ENCODE measurements at places on chromosomes 11 and 22.
A peak's percentile ranks its signal among the peaks of the same experiment; 100 is the strongest.

GRCh38 chr22:24271386-24271854, 789 bp downstream of the SPECC1L start:
- DNase-seq = no peak

- DNase-seq = no peak
These were observed 65.8 kb downstream of the PACSIN2 start for GRCh38 chr22:42949159-42949558.

DNA sequence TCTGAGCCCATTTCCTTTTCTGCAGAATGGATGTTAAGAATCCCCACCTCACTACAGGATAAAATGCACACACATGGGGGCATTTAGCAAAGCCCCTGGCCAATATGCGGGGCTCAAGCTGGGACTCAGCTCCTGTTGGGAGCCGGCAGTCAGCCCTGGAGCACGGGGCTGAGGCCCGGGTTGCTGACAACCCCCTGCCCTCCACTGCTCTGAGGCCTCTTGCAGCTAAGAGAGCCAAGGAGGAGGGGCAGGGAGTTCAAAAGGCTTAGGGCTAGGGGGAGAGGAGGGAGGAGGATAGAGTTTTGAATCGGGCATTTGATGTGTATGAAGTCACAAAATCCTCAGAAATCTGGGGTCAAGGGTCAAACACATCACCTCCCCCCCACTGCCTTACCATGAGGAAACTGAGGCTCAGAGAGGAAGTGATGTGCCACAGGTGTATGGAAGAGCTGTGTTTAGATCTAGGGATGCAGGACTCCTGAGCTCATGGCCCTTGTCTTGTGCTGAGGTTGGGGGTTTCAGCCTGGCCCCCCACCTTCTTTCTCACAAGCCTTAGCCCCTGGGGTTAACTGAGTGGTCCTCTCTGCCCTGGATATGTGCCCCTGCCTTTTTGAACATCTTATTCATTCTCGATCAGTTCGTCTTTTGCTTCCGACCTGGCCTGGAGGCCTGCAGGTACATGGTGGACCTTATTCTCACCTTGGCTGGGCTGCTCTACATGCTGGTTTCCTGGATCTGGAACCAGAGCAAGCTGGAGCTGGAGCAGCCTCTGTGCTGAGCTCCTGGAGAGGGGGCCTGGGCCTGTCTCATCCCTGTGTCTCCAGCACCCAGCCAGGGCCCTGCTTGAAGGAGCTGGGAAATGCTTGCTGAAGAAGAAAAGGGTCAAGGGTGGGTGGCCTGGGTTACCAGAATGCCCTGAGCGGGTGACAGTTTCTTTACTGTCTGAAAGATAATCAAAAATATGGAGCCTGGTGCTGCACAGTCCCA, 80.3 kb downstream of the LRRC32 start:
- DNase-seq = no peak

- DNase-seq = no peak
These were observed 176.0 kb downstream of the CHST1 start for GRCh38 chr11:45489281-45489905.

- no peak for DNase-seq
These were observed 1.7 kb upstream of the TUT1 start for GRCh38 chr11:62592989-62593421.

GRCh38 chr11:82776377-82776776, 42.7 kb upstream of the FAM181B start:
- DNase-seq = no peak

GRCh38 chr11:112412383-112412782, 151.7 kb upstream of the PLET1 start:
- no peak for DNase-seq

GRCh38 chr11:61138935-61139334, 22.3 kb downstream of the VPS37C start:
- no peak for DNase-seq

GRCh38 chr11:82034527-82034926, 699.1 kb downstream of the FAM181B start:
- no peak for DNase-seq

GRCh38 chr11:10208131-10208575, 85.9 kb downstream of the SBF2 start:
- DNase-seq = no peak

DNA sequence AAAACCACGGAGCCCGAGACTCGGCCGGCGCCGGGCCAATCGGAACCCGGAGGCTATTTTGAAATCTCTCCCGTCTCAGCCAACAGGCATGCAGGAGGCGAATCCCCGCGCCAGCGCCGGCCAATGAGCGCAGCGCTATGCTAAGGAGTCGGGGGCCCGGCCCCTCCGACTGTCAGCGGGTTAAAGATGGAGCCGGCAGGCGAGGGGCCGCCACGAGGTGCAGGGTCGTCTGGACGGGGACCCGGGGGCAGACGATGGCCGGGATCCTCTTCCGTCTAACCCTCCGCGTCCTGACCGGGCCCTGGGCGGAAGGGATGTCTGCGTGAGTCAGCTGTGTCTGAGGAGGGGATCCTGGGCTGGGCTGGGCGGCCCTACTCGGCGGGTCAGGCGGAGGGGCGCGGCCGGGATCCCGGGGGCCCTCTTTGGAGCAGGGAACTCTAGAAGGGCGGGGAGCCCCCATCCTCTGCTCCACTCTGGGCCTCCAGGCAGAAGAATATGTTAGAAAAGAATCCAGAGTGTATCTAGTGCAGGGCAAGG, 10.0 kb downstream of the SDF2L1 start:
- peak; percentile 81 for DNase-seq

GRCh38 chr22:41563051-41563711, 2.4 kb downstream of the CSDC2 start:
- no peak for DNase-seq

DNA sequence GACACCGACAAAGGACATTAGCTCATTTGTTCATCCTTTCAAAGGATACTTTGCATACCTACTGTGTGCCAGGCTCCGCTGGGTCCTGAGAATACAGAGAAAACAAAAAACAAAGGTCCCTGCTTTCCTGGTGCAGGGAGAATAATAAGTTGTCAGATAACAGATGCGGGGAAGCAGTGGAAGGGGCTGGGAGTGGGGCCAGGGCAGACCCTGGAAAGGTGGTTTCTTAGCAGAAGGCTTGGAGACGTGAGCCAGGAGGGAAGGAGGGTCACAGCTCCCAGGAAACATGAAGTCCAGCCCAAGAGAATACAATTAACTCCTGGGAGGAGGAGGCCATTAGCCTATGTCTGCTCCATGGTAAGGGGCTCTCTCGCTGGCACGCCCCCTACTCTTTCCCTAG, 9.8 kb upstream of the ANO1 start:
- no peak for DNase-seq

- DNase-seq = no peak
These were observed 31.3 kb downstream of the ATP6V1E1 start for GRCh38 chr22:17597217-17597616.

GRCh38 chr11:130278151-130278550, 36.6 kb downstream of the ZBTB44 start:
- no peak for DNase-seq

DNA sequence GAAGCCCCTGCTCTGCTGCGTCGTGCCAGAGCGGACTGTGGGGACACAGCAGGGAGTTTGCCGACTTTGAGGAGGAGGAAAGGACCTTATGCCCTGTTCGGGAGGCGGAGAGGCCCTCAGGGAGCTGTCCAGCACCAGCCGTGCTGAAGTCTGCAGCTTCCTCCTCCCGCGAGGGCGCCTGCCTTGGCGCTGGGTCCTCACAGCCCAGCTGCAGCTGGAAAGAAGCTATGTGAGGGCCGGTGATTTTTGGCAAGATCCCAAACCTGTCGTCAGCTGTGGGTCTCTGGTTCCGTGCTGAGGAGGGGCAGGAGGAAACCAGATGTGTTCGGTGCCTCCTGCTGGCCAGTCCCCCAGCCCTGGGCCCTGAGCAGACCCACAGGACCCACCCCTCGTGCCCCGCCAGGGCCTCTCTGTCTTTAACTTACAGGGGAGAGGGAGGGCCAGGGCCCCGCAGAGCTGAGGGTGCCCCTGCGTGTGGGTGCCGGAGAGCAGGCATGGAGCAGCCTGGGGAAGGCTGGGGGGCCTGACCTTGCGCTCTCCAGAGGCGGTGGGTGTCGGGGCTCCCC, 12.0 kb downstream of the BRSK2 start:
- peak; percentile 22 for DNase-seq

- no peak for DNase-seq
These were observed 2.1 kb downstream of the CHRNA10 start for GRCh38 chr11:3669128-3669527.

GRCh38 chr11:33207408-33207985, 46.2 kb upstream of the CSTF3 start:
- DNase-seq = no peak

DNA sequence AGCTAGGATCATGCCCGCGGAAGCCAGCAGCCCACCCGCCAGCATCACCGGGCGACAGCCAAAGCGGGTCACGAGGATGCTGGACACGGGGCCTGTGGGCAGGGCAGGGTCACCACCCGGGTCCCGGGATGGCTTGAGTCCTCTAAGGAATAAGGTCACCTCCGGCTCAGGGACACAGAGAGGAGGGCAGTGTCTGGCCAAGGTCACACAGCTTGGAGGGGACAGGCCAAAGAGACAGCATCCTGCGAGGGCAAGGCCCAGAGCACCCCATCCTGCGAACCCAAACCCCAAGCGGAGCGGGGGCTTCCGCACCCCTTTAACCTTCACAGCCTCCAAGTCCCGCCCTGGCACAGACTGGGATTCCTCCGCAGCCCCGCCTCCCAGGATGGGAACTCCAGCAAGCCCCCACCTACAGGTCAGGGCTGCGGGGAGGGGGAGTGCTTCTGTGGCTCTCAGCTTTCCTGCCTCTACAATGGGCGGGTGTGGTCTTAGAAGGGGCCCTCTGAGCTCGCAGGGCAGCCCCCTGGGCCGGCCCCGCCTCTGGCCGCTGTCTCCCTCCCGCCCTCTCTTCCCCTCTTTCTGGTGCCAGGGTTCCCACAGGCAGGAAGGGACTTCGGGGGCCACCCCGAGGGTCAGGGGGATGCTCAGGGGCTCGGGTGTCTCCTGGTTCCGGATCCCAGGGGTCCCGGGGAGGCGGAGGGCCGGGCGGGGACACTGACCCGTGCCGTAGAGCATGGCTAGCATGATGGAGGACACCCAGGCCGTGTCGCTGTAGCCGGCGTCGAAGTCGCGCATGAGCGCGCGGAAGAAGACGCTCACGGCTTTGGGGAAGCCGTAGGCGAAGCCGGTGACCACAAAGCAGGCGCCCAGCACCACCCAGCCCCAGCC, 1.8 kb downstream of the SLC16A8 start:
- DNase-seq = no peak

DNA sequence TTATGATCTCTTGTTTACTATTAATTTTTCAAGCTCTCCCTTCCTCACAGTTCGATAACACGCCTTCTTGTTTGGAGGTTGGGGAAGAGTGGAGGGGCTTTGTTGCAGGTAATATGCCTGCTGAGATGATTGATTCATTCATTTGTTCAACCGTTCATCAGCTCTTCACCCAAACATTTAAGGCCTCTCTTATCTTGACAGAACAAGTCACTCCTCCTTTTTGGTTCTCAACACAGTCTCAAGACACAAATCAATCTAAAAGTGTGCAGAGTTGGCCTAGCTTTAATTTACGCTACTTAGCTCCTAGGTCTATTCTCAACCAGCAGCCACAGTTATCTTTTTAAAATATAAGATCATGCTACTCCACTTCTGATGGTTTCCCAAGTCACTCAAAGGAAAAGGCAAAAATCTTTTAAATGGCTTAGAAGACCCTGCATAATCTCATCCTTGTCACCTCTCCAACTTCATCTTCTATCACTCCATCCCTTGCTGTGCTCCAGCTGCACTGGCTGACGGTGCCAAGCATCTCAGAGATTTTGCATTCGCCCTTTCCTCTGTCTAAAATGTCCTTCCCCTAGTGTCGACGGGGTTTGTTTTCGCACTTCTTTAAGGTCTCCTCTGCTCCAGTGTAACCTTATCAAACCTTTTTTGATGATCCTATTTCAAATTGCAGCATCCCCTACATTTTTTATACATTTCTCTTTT, 60.3 kb downstream of the AMBRA1 start:
- DNase-seq = no peak

GRCh38 chr22:48315439-48316256, 1512.0 kb downstream of the BRD1 start:
- DNase-seq = no peak

DNA sequence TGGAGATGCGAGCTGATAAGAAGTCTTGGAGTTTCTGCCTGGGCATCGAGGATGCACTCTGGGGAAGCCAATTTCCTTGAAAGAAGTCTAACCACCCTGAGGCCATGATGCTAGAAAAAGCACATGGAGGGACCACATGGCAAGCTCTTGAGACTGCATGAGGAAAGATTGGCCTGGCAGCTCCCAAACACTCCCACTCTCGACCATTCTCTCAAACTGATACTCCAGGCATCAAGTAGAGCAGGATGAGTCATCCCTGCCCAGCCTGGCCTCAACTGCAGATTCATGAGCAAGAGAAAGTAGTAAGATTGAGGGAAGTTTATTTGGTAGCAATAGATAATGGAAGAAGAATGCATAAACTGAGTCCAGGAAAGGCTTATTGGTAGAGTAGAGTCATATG, 194.3 kb downstream of the KIF18A start:
- DNase-seq = no peak

DNA sequence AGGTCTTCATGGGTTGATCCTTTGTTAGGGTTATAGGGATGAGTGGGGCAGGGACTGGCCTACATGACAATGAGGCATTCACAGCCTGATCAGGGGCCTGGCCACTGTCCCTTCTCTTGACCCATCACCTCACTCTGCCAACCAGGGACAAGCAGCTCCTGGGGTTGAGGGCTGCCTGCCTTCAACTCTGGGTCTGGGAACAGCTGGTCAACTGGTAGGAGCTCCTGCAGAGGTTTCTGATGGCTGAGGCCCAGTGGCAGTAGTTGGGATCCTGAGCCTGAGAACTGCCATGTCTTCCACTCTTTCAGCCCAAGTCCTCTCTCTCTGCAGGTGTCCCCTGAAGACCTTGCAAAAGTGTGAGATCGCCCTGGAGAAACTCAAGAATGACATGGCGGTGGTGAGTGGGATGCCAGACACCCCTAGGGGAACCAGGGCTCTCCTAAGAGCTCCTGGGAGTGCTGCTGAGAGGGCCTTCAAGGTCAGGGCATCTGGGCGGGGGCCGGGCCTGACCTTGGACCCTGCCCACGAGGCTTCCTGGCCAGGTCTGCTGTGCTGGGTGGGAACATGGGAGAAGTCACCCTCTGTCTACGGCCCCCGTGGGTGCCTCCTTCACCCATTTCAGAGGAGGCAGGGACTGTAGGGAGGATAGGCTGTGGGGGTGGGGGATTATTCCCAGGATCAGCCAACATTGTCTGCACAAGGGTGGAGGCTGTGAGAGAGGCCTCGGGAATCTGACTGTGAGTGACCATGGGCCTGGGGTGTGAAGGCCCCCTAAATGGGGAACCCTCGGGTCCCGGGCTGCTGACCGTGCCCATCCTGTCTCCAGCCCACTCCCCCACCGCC, 76.8 kb downstream of the MED15 start:
- no peak for DNase-seq

DNA sequence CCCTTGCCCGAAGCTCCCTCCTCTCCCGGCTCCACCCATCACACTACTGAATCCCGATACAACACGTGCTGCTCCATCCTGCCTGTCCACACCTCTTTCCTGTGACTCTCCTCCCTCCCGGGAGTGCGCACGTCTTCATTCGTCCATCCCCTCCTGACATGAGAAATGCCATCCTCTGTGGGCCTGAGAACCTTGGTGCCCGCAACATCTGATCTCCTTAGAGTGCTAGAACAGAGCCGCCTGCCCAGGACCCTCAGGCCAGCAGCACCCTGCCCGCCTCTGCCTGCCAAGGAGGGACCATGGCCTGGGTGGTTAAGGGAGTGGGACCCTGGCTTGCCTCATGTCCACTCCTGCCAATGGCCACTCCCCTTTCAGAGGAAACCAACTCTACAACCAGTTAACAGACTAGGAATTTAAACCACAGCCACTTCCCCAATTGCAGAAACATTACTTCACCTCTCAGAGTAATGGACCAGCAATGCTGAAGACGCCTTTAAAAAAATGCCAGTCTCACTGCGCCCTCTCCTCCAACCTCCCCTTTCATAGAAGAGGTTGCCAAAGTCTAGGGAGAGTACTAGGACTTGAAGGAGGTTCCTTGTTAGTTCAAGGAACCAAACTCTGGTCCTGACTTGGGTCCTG, 466.3 kb downstream of the OPCML start:
- DNase-seq = no peak
